Astrocyte (in vitro differentiated cells and primary cell): ENCODE measurements at places on chromosomes 13 and 19. TPM values are rescaled to one million over a fixed set of nuclear protein-coding genes. Genes with fewer than 3 reads are reported as not detected.

The USE1 gene
- total RNA-seq, result 19.2 and 19.8 TPM in 2 replicates

The ALOX5AP gene
- 2.9 and 4.5 TPM in 2 replicates for total RNA-seq

- H3K36me3 ChIP-seq, result no peaks in the 10 kb centered on the region
- no peak overlapping the region for H3K4me3 ChIP-seq
- no peaks in the 10 kb centered on the region for H3K27me3 ChIP-seq
- H3K4me1 ChIP-seq, result no peaks in the 10 kb centered on the region
Observed at GRCh38 chr13:85536706-85537105, 262.5 kb downstream of the SLITRK6 start.

DNA sequence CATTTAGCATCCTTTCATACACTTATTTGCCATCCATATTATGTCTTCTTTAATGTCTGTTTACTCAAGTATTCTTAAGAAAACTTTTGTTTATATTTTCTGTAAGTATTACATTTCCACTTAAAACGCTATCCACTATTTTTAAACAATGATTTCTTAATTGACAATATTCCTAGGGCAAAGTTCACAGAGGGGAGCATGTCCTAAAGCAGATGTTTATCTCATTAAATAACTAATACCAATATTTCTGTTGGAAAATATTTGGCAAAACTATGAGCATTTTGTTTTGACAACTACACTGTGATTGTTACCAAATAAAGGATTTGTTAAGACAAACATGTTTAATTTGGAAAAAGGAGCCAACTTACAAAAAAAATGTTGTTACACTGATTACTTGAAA lies 643.3 kb downstream of the SLITRK5 start:
- H3K27ac ChIP-seq, result no peak overlapping the region
- no peaks in the 10 kb centered on the region for H3K36me3 ChIP-seq
- no peaks in the 10 kb centered on the region for H3K4me1 ChIP-seq
- H3K27me3 ChIP-seq, result no peaks in the 10 kb centered on the region

GRCh38 chr19:31419871-31420445 lies 70.7 kb upstream of the TSHZ3 start:
- H3K4me3 ChIP-seq, result no peak overlapping the region
- DNase-seq, result no peak

GRCh38 chr19:50046649-50047503 lies 21.1 kb downstream of the ZNF473 start:
- H3K4me1 ChIP-seq, result no peaks in the 10 kb centered on the region
- H3K27me3 ChIP-seq, result no peaks in the 10 kb centered on the region
- no peak overlapping the region for H3K4me3 ChIP-seq
- no peak for DNase-seq
- peaks cover 50% of the 10 kb centered on the region for H3K36me3 ChIP-seq
